Activated naive CD8-positive, alpha-beta T cell treated with anti-CD3 and anti-CD28 coated beads, Interleukin-2, amount 50 U/mL, for 24 hours (primary cell): ENCODE measurements at places on chromosomes 7 and 10.

GRCh38 chr10:133384071-133384470 is 5.0 kb downstream of the PAOX start:
- DNase-seq = no peak

- no peak for DNase-seq
Observed at GRCh38 chr7:155312633-155313032, 15.0 kb downstream of the INSIG1 start.

DNA sequence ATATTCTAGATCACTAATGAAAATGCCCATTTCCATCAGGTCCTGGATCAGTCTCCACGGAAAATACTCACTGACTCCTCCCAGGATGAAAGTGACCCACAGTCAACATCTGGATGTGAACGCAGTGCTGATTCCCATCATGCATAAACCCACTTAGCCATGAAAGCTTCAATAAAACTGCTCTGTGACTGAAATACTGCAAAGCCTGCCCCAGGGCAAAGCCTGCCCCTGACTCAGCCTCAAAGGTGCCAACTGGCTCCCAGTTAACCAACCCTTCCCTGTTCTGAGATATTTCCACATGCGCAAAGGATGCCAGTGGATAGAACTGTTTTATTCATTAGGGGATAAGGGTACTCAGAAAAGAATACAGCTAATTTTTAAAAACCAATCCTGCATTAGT is 24.0 kb downstream of the OSBPL3 start:
- no peak for DNase-seq

GRCh38 chr10:132362151-132362611 is 30.2 kb downstream of the LRRC27 start:
- no peak for DNase-seq

DNA sequence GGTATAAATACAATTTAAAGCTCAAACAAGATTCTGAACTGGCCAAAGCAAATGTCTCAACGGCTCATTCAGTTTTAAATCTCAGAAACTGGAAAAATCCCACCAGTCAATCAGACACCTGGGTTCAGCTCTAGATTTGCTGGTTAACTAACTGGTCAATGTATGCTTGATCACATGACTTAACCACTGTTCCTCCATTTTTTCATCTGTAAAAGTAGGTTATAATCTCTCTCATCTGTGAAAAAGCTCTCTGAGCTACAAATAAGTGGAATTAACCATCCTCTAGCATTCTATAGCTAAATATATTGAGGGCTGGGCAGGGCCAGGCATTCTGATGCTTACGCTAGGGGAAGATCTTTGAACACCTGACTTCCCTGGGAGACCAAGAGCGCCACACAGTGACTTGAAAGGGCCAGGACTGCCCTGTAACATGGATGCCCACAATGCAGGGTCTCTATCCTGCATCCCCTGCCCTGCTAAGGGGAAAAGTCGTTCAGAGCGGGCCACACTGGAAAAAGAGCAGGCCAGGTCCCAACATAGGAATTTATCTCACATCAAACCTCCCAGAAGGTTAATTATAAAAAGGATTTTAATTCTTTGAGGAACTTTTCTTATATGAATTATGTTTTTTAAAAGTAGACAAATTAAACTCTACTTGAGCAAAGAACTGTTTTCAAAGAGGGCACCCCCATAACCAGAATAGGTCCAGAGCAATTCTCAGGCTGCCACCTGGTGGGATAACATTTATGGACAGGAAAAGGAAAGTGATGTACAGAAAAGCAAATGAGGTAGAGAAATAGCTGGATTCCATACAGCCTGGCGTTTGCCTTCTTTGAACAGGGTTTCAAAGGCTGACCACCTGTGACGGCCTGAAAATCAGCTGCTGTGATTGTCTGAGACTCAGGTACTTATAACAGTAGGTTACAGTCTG is 1.8 kb downstream of the RP9 start:
- DNase-seq = peak; percentile 16

DNA sequence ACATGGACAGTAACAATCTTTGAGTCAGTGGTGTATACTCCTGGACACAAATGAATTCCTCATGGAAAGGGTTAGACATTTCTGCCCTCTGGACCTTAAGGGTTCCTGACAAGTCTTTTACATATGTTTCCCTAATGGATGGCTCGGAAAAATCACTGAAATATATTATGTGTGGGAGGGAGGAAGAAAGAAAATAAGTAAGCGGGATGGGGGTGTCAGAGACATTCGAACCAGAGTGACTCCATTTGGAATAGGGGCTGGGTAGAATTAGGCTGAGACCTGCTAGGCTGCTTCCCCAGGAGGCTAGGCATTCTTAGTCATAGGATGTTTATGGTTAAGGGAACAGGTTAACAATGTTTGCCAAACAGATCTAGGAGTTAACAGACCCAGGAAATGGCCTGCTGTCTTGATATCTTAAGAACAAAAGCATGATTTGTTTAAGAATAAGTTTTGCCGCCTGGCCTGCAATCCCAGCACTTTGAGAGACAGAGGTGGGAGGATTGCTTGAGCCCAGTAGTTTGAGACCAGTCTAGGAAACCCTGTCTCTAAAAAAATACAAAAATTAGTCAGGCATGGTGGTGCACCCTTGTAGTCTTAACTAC is 1241.7 kb downstream of the TYW1 start:
- no peak for DNase-seq

DNA sequence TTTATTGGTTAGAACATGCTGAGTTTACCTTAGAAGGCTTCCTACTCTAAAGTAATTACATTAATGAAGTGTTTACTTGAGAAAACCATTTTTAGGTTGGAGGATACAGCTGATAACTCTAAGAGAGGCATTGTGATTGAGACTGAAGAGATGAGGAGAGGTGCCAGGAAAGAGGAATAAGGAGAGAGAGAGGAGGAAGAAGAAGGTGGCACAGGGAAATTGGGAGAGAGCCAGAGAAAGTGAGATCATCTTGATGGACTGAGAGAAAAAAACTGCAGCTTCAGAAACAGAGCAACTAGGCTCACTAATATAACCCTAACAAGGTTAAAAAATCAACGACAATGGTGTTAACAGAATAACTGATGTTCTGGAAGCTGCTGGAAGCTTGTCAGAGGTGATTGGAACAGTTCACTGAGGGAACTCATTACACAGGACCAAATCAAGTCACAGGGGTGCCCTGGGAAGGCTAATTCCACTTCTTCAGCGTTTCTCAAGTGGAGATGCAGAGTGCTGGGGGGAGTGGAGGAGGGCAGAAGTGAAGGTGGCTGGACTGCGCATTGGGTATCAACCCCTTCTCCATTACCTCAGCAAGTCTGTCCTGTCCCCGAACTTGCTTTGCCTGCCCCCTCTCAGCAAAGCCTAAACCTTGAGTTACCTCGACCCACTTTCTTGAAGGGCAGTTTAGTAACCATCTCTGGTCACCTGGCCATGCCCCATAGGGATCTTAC is 6.9 kb upstream of the SORBS1 start:
- no peak for DNase-seq

GRCh38 chr10:132446661-132447445 is 49.9 kb downstream of the PWWP2B start:
- DNase-seq = peak; percentile 82

GRCh38 chr7:31835471-31835870 is 148.5 kb downstream of the PPP1R17 start:
- DNase-seq = no peak

DNA sequence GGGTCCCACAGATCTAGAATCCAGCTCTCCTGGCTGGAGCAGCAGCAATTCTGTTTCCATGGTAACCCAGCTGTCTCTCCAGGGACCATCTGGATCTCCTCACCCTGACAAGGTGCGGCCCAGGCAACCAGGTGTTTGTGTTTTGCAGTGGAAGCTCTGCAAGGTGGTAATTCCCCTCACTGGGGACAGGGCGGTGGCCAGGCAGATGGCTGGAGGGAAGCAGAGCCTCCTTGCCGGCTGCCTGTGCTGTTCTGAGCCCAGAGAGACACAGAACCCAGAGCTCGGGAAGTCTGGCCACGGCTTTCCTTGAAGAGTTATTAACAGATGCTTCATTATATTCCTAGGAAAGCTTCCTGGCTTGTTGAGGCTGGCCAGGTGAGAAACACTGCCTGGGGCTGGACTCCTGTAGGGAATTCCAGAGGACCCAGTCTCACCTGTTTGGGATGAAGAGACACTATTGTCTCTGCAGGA is 118.2 kb upstream of the PPIF start:
- no peak for DNase-seq

- DNase-seq = no peak
Observed at GRCh38 chr10:31625566-31625965, 303.1 kb downstream of the ARHGAP12 start.

DNA sequence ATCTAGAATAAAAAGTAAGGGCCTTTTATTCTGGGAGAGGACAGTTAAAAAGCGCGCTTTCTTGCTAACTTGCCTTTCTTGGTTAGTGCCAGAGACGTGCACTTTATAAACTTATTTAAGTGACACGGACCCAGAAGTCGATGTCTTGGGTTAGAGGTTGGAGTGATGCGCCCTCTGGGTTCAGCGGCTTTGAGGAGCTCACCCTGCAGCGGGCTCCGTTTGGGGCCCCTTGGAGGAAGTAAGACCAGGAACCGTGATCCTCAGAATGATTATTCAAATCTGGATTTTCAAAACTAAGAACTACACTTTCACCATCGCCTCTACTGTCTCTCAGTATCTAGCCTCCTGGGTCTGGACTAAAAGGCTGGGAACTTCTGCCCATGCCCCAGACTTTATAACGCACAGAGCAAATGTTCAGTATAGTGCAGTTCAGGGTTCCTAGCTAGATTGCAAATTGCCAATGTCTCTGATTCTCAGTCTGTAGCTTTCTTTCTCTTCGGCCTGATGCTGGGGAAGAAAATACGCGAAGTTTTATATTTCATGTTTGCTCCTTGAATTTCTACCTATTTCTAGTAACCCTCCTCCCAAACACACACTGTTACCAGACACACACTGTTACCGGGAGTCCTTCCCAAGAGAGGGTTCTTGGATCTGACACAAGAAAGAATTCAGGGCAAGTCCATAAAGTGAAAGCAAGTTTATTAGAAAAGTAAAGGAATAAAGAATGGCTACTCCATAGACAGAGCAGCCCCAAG is 18.6 kb upstream of the SMO start:
- peak; percentile 33 for DNase-seq

GRCh38 chr10:45044290-45044689 is 43.6 kb downstream of the ZNF22 start:
- no peak for DNase-seq

DNA sequence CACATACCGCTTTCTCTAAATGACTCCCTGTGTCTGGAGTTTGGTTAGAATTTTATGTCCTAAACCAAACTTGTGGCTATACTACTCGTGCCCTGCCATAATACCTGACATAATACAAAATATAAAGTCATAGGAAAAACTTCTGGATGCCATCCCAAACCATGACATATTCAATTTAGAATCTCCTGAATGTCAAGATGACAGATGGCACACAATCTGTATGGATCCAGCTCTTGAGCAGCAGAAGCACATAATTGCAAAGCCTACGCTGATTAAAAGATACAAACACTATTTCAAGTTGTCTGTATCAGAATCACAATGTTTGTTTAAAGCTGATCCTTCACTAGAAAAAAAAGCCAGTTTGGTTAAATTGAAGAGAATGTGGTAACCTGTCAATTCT is 22.4 kb upstream of the CDC14C start:
- DNase-seq = no peak

GRCh38 chr10:48587819-48588218 is 17.1 kb downstream of the ARHGAP22 start:
- no peak for DNase-seq

GRCh38 chr7:87596696-87597095 is 4.0 kb downstream of the ABCB1 start:
- DNase-seq = no peak

DNA sequence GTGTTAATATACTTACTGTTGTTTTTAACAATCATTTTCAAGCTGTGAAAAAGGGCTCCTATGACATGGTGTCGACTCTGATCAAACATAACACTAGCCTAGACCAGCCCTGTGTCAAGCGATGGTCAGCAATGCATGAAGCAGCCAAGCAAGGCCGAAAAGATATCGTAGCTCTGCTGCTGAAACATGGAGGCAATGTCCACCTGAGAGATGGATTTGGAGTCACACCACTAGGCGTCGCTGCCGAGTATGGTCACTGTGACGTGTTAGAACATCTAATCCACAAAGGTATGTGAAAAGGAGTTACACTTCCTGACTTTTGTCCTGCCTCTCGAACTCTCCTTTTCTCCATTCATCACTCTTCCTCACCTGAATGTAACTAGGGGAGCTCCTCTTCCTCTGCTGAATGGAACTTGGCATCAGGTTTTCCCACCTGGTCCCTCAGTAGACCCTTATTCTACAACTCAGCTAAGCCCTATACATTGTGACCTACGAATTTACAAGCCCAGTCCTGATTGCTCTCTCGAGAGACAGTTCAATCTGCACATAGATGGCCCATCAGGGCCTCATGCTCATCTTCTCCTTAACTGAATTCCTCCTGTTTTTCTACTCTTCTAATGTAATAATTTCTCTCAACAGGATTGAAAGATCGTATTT is 23.0 kb downstream of the ASB15 start:
- peak; percentile 69 for DNase-seq

- DNase-seq = no peak
Observed at GRCh38 chr7:108406222-108406890, 49.9 kb downstream of the NRCAM start.

DNA sequence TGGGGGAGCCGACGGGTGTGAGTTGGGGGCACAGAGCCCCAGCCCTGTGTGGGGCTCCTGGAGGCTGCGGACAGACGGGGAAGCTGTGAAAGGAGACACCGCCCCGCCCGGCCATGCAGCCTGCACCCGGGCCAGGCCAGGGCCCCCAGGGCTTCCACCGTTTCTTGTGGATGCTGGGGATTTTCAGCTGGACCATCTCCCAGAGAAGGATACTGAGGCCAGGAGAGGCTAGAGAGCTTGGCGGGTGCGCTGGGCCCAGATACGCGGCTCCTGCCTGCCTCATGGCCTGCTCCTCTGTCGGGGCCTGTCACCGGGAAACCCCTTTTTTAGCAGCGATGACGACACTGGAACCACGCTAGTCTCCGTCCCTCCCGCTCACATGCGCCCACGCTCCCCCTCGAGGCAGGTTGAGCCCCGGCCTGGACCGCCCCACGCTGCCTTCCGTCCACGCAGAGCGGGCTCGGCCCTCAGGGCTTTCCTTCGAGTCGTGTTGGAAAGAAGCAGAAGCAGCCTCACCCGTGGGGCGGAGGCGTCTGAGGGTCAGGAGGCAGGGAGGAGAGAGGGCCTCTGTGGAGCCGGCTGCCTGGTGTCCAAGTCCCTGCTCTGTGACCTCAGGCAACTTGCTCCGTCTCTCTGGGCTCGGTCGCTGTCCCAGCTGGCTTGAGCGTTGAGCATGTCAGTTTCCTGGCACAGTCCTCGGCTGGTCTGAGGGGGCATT is 11.7 kb downstream of the TMEM184A start:
- no peak for DNase-seq

DNA sequence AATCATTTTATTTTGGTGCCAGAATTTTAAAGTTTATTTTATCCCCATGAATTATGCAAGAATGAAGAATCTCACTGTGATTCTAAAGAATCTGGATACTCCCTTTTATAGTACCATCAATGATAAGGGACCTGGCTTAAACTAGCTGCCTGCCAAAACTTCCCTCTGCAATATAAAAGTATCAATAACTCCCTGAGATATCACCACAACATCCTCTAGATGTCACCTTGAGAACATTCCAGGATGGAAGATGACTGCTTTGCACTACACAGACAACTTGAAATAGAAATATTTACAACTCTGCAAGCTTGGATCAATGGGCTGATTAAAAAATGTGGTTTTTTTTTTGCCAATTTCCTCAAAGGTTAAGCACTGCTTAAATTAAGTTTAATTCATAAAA is 142.1 kb downstream of the SLC25A13 start:
- DNase-seq = no peak

GRCh38 chr10:31678575-31679516 is 249.8 kb downstream of the ARHGAP12 start:
- no peak for DNase-seq

GRCh38 chr10:122234416-122234815 is 36.7 kb upstream of the BTBD16 start:
- no peak for DNase-seq
